ENCODE measurements at places on chromosomes 5 and 9.

DNA sequence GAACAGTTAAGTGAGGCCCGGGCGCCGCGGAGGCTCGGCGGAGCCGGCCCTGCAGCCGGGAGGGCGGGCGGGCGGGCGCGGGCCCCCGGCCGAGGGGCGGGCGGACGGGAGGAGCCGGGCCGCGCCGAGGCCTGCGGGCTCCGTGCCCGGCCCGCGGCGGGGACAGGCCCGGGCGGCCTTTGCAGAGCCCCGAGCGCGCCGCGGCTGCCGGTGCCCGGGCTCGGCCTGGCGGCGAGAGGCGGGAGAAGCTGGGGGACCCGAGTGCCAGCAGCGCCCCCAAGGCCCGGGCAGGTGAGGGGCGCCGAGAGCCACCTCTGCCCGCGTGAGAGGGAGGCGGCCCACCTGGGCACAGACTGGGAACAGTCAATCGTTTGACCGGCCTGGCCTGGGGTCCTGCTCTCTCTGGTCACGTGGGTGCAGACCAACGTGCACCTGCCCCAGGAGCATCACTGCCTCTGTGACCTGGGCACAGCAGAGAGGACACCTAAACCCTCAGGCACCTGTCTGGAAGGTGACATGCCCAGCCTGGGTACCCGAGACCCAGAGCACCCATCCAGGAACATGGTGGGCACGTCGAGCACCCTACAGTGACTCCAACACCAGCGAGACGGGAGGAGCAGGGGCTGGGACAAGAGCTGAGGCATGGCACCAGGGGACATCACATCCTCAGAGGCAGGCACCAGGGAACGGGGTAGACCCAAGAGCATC, 531 bp downstream of the MVB12B start:
- DNase-seq = no peak

- no peak for DNase-seq
Measured at GRCh38 chr5:34008802-34009201, 952 bp upstream of the AMACR start.

- DNase-seq = no peak
Measured at GRCh38 chr5:42131081-42131480, 206.0 kb downstream of the FBXO4 start.

- no peak for DNase-seq
Measured at GRCh38 chr5:84618262-84618661, 233.6 kb upstream of the EDIL3 start.

GRCh38 chr9:7900541-7900940, 101.0 kb upstream of the DMAC1 start:
- DNase-seq = no peak
